GM12891 (cell line): ENCODE measurements at places on chromosomes 13 and 19.

GRCh38 chr19:35462476-35462953 lies 14.5 kb downstream of the FFAR2 start:
- peak; percentile 53 for DNase-seq

DNA sequence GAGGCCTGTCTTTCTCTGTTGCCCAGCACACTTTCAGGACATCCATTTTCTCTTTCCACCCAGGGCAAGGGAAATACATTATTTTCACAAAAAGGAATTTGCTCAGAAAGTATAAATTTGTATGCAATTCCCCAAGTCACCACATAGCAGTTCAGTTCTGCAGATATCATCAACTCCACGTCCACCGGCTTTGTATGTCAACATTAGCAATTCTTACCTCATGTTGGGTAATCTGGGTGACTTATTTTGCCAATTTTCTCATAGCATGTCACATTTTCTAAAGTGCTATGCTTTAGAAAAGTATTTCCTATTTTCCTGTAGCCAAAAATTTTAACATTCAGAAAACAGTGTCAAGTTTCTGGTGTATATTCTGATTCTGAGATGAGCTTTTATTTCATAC lies 501.8 kb downstream of the EFNB2 start:
- no peak for DNase-seq

GRCh38 chr13:109369353-109370052 lies 416.9 kb downstream of the IRS2 start:
- DNase-seq, result no peak

DNA sequence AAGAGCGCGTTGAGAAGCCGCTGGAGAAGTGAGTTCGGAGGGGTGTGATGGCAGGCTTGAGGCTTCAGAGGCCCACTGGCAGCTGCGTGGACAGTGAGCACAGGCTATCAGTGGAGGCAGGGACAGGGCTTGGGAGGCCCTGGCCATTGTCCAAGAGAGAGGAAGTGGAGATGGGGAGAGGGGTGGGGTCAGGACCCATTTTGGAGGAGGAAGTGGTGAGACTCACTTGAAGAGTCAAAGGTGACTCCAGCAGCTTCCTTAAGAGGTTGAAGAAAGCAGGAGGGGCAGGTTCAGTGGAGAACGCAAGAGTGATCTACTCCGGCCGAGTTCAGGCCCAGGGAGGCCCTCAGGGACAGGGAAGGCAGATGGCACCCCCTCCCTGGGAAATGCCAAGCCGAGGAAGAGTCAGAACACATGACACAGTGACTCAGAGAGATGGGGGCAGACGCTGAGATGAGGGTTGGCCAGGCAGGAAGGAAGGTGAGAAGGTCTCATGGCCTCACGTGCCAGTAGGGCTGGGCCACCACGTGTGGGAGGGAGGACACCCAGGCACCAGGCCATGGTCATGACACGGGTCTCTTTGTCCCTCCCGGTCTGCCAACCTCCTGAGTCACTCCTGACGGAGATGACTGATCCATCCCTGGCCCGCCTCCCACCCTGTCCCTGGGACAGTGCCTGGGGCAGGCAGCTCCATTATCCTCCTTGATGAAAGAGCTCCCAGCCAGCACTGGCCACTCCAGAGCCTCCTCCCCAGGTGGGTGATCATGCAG lies 10.1 kb upstream of the CD22 start:
- DNase-seq, result no peak

DNA sequence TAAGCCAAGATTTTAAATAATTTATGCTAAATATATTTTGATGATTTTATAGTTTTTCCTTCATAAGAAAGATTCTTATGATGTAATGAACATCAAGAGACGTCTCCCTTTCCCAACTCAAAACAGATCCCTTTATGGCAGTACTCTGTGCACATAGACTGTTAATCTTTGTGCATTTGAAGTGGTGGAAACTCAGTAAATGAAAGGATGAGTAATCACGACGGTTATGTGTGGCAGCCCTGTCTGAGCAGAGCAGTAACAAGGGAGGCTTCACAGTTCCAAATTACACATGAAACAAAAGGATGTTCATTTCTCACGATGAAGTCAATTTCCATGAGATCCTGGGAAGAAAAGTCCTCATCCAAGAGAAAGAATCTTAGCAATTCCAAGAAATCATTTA lies 498.1 kb downstream of the KLF5 start:
- no peak for DNase-seq

GRCh38 chr19:50365434-50366306 lies at the start of gene NAPSA:
Gene NAPSA (minus strand): TSS chr19:50365639. CDS start chr19:50365621, 18 bp downstream.
- no peak for DNase-seq

- no peak for DNase-seq
These were observed 19.2 kb downstream of the ATP4B start for GRCh38 chr13:113638806-113639205.

GRCh38 chr13:67410645-67411044 lies 180.5 kb upstream of the PCDH9 start:
- no peak for DNase-seq

GRCh38 chr19:12899891-12900518 lies 9.0 kb downstream of the GCDH start:
- peak; percentile 63 for DNase-seq

- DNase-seq, result no peak
These were observed 55.4 kb upstream of the USE1 start for GRCh38 chr19:17159466-17160393.

GRCh38 chr13:21826214-21827015 lies 155.5 kb downstream of the FGF9 start:
- no peak for DNase-seq

DNA sequence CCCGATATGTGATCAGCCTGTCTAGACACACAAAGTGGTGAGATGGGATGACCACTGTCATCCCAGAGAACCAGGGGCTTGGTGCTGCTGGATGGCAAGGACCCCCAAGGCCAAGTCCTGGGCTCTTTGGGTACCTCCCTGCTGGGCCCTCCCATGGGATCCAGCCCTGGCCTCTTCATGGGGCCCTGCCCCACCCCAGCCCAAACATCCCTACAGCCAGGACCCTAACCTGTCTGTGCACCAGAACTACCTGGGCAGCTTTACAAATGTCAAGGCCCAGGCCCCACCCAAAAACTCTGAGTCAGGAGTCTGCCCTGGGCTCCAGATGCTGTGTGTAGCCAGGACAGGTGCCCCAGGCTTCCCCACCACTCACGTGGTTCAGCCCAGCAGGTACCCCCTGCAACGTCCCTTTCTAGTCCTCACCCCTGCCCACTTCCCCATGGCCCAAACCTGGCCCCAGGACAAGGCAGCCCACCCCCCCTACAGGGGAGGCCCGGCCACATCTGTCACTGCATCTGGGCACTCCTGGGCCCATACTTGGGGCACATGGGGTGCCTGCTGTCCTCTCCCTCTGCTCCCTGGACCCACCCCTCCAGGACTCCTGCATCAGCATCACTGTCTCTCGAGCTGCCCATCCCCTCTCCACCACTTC lies 233.5 kb downstream of the TUBA3C start:
- no peak for DNase-seq

GRCh38 chr13:90792335-90792734 lies 555.2 kb upstream of the MIR17HG start:
- DNase-seq, result no peak

- no peak for DNase-seq
These were observed 37.0 kb upstream of the TEX29 start for GRCh38 chr13:111283457-111283856.

DNA sequence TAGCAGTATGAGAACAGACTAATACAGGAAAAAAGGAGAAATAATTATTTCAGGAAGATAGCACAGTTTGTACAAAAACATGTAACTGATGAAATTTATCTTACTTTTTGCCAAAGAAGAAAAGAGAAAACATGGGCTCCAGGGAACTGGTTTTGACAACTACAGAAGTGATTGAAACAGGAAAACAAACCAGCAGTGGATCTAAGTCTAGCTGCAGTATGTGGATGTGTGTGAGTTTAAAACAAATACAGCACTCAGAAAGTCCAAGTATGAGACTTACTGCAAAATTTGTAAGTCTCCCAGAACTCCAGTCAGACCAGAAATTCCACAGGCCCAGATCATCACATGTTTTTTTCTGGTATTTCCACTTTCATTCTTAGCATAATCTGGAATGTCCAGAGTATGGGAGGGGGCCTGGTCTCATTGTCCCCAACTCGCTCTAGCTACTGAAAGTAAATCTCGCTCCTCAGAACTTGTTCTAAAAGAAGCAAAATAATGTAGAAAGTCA lies 259.5 kb downstream of the NHLRC3 start:
- no peak for DNase-seq

- no peak for DNase-seq
These were observed 138.6 kb downstream of the KCNRG start for GRCh38 chr13:50153876-50154275.

DNA sequence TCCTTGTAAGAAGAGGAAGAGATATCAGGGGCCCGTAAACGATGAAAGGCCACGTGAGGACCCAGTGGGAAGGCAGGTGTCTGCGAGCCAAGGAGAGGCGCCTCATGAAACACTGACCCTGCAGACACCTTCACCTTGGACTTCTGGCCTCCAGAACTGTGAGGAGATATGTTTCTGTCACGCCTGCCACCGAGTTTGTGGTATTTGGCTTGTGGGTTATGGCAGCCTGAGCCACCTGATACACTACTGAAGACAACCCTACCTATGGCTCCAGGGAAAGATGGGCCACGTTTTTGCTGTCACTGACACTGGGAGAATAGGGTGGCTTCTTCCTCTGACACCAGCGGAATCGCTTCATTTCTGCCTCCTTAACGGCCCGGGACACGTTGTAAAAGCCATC lies 217.5 kb upstream of the MAB21L1 start:
- no peak for DNase-seq

DNA sequence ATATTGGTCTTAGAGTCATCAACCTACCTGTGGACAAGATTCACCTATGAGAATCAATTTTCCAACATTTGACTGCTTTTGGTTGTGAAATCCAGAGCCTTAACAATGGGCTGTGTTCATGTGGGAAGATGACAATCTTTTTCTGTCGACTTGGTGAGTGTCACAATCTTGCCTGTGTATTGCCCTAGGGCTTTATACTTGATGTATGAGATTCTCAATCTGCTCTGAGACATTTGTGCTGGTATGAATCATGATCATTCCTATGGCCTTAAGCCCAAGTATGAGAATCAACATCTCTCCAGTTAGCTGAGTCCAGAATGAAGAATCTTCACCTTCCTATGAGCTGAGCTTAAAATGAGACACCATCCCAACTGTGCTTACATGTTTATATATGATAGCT lies 68.7 kb downstream of the ZNF726 start:
- no peak for DNase-seq

DNA sequence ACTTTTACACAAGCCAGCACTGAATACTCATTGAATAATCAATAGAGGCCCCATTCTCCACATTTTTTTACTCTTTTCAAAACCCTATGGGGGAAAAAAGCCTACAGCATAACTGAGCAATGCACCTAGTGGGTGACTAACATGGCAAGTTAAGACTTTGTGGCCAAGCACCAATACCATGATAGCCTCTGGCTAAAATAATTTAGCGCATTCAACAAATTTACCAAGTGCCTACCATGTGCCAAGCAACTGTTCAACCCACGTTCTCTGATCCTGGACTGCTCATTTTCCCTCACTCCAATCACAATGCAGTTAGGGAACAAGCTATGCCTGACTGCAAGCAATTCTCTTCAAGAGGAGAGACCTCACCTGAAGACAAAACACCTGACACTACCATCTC lies 3.0 kb downstream of the ANKRD10 start:
- DNase-seq, result no peak

DNA sequence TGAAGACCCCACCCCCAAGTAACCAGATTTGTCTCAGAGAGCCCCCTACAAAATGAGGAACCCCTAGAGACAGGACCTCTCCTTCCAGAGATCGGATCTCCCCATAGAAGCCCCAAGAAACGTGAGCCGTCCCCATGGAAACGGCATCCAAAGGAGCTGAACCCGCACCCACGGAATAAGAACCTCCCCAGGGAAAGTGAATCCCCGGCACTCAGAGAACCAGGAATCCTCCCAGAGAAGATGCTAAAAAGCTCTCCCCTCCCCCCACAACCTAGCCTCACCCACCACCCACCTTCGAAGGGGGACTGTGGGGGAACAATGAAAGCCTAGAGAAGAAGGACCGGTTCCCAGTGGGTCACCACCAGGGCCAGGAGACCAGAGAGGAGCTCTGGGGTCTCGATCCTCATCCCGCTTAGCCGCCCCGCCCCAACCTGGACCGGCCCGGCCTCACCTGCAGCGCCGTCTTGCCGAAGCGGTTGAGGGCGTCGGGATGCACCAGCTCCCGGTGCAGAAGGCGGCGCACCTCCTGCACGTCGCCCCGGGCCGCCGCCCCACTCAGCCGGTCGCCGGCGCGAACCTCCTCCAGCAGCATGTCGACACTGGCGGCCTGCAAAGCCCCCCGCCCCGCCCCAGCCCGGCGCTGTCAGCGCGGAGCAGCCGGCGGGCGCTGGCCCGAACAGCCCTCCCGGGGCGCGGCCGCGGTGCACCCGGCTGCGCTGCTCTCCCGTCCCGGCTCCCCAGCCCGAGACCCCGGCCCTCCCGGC lies 535 bp downstream of the CDKN2D start:
- no peak for DNase-seq

DNA sequence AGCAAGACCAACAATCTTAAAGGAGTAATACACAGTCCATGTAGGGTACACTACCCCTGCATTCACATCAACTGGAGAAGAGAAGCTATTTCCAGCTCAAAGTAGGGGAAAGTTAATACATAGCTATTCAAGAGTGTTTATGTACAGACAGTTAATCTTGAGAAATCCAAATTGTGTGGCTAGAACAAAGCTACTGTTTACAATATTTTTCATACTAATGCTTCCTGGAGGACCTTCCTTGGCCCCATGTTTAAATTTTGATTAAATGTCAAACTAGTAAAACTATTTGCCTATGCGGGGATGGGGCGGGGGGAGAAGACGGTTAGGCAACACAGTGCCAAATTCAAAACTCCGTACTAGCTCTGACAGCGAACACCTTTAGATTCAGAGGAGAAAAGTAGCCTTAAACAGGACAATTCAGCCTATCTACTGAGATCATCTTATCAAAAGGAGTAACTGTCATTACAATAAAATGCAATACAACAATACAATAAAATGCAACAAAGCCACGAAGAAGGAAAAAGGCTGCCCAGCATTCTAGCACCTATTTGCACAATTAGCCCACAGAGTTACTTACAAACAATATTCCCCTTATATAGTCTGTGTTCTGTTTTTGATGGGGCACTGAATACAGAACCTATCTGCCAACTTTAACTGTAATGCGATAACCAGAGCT lies 29.1 kb downstream of the BRD4 start:
- DNase-seq, result no peak

- DNase-seq, result no peak
These were observed 107.9 kb downstream of the GGACT start for GRCh38 chr13:100480676-100481075.

GRCh38 chr13:47213047-47213446 lies 316.2 kb upstream of the HTR2A start:
- DNase-seq, result no peak

GRCh38 chr19:6059988-6060599 lies 50.2 kb downstream of the RFX2 start:
- no peak for DNase-seq

GRCh38 chr19:37987356-37988332 lies 80.6 kb downstream of the SIPA1L3 start:
- DNase-seq, result no peak

- no peak for DNase-seq
These were observed 162.8 kb downstream of the ZNF536 start for GRCh38 chr19:30535011-30535410.
